AG04449 (cell line): ENCODE measurements at places on chromosomes 7 and 10.

- DNase-seq = no peak
Observed at GRCh38 chr10:124878457-124878739, 63.5 kb upstream of the ZRANB1 start.

DNA sequence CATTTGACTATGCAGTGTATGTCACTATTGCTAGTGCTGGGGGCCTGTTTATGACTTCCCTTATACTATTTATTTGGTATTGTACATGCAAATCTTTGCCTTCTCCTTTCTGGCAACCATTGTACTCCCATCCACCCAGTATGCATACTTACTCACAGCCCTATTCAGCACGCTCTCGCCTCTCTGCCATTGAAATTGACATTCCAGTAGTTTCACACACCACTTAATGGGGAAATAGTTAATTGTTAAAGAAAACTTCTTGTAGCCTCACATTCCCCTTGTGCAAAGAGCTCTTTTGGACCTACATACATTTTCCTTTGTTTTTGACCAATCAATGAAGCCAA lies 9.9 kb downstream of the CLDN12 start:
- DNase-seq = no peak

GRCh38 chr7:122055073-122055472 lies 89.0 kb downstream of the AASS start:
- no peak for DNase-seq

DNA sequence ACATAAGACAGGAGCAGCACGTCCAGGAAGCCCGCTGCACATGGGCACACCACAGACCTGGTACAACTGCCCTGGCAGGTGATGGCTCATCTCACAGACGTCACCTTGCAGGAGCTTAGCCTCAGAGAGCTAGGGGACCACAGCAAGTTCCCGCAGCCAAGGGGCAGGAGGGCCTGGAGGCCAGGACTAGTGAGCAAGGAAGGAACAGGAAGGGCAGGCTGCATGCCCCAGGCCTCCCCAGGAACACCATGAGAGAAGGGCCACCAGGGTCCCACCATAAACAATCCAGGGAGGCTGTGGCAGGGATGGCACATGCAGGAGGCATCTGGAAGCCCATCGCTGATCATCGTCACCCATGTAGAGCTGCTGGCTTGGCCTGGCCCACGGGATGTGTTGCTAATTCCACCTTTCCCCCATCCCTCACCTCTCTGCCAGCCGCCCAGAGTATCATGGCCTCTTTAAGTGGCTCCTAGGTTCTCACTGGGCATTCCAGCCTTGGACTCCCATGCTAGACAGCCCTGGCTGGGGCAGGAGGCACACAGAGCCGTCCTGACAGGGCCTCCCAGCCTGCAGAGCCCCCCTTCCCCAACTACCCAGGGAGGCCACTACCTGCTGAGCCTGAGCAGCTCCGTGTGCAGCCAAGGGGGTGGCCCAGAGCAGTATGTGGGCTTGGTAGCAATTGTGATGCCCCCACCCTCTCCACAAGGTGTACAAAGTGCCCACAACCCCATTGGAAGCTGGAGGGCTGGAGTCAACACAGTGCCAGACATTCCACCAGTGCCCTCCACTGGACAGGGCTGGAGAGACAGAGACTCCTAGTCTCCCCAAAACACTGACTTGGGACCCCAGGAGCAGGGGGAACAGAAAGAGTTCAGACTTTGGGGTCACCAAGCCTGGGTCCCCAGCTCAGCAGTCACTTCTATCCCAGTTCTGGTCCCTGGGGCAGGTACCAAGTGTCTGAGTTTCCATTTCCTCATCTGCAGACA lies 35.5 kb downstream of the GRID1 start:
- no peak for DNase-seq

DNA sequence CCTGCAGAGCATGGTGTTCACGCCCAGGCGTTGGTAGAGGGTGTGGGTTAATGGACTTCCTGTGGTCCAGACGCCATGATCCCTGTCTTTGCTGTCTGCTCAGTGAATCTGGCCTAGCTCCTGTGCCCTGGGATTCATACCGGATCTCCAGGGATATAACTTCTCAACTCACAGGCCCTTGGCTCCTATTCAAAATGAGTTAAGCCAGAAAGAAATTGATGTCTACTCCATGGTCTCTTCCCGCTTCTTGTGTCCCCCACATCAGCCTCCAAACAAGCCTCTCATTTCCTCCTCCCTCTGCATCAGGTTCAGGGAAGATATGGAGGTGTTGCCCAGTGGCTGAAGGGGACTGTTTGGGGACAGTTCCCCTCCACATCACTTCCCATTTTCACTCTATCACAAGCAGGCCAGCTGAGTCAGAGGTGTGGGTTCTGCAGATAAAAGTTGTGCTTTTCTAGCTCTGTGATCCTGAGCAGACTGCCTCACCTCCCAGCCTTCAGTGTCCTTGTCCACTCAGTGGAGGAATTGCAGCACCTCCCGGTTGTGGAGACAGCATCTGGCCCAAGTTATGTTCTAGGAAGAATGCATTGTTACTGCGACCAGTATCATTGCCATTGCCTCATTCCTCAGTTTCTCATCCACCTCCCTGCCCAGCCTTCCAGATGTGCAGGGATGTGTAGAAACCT lies 22.5 kb downstream of the AKR1E2 start:
- DNase-seq = no peak

DNA sequence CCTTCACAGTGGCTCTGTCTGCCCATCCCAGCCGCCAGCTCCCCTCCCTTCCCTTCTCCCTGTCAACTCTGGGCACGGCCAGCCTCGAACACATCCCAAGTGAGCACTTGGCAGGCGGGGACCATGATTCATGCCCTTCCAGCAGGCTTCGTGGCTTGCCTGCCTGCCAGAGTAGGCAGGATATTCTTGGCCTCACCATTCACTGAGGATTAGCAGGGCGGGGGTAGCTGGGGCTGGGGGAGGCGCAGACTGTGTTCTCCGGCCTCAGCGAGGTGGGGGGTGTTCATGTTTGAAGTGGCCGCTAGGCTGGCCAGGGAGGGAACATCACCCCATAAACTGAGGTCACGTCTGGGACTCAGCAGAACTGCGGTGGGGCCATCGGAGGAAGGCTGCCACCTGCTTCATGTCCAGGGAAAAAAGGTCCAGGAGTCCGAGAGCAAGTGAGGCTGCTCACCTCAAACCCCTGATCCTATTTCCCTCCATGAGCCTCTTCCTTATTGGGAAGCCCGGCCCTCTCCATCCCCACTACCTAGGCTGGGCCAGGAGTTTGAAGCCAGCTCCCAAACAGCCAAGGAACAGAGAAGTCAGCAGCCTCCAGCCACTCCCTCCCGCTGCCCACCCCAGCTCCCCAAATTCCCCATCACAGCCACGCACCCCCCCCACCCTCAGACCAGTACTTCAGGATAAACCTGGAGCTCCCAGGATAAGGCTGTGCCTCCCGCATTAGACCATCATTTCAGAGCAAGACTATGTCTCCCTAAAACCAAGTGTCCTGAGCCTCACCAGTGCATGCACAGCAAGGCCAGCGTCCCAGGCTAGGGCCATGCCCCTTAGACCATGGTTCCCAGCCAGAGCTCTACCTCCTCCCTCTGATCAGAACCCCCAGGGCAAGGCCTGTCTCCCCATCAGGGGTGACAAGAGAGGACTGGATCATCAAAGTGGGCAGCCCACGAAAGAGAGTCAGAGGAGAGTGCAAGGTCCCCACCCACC lies 42.8 kb upstream of the RABGEF1 start:
- no peak for DNase-seq

GRCh38 chr7:85290269-85290668 lies 103.4 kb upstream of the SEMA3D start:
- no peak for DNase-seq

DNA sequence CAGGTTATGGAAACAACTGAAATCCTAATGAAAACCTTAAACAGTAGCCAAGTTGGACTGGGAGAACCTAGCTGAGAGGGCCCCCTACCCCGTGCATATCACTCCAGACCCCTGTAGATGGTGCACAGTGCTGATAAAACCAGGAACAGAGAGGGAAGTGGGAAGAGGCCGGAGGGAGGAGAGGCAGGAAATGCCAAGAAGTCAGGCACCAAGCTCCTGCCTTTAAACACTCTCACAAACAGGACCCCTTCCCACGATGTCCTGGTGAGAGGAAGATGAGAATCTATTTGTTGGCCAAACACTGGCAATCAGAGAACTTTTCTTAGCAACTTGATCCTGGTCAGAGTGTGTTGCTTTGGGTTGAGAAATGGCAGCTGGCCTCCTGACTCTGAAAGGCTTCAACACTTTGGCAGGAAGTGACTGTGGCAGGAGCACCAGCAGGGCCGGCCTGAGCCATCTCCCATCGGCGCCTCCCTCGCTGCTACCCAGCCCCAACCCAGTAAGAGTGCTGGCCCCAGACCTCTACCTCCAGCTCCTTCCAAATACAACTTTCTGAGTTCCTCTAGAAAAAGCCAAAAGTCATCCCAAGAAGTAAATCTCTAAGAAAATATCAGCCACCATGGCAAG lies 39.5 kb downstream of the GSDME start:
- no peak for DNase-seq

DNA sequence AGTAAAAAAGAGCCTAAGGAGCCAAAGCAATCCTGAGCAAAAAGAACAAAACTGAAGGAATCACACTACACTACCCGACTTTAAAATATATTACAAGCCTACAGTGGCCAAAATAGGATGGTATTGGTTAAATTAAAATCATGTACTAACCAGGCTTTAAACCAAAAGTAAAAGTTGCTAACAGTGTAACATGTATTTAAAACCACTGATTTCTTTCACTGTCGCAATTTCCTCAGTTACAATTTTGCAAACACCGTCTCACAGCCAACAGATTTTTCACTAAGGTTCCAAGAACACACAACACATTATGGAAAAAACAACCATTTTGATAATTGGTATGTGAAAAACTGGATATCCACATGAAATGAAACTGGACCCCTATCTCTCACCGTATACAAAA lies 74.0 kb downstream of the JMJD1C start:
- no peak for DNase-seq

DNA sequence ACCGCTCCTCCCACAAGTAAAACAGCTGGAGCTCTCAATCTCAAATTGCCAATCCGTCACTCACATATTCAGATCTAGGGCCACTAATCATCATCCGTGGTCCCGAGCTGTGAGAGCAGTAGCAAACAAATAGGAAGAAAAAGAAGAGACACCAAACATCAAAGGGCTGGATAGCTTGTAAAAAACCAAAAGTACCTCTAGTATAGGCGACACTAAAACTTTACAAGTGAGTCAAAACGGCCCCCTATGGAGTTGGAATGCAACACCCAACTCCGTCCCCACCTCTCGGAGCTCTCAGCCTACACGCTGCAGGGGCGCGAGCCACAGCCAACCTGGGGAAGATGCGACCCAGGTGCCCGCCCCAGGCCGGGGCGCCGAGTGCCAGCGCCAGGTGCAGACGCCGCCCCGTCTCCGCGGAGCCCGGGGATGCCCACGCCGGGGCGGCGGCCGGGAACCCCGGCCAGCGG lies 581 bp downstream of the FAM3C start:
- DNase-seq = no peak

- DNase-seq = no peak
Observed at GRCh38 chr7:90836937-90837336, 240.8 kb downstream of the CDK14 start.

GRCh38 chr7:23369695-23370404 lies 70.7 kb downstream of the MALSU1 start:
- no peak for DNase-seq

- no peak for DNase-seq
Observed at GRCh38 chr10:42753507-42754154, 29.0 kb upstream of the BMS1 start.

DNA sequence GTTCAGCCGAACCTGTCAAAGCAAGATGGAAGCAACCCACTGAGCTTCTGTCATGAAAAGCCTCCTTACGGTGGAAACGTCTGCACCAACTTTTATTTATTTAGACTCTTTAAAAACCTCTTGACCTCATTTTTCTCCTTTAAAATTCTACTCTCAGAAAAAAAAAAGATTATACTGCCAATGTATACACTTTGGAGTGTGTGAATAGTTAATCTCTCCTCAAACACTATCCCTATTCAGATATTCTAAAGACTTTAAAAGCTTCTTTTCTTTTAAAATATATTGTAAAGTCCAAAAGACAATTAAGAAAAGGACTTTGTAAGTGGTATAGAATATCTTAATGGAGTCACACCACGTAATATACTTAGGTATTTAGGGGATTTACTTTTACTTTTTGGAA lies 335.2 kb upstream of the SEMA3D start:
- DNase-seq = no peak

DNA sequence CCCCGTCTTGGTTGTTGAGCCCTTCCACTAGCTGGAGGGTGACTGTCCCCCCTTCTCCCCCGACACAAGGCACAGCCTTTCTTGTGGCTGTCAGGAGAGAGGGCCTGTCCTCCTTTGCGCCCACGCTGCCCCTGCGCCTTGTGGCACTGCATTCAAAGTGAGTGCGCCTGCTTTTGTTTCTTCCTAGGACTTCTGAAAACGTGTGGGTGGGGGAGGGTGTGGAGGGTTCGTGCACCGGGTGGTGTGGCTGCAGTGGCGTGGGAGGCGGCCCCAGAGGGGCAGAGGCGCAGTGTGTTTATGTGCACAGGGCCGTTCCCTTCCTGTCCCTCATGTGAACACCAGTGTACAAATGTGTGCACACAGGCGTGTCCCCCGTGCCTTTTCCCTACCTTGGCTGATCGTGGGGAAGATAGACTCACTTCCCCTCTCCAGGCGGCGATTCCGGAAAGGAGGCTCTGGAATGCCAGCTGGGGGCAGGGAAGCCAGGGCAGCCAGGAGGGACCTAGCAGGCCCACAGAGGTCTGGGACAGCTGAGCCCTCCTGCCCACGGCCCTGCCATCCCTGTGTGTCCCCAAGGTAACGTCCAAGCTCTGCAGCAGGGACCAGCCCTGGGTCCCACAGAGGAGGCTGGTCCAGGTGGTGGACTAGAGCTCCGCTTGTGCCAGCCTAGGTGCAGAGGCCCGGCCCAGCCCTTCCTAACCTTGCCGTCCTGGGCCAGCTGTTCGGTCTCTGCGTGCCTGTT lies 88.8 kb downstream of the LHPP start:
- DNase-seq = no peak

DNA sequence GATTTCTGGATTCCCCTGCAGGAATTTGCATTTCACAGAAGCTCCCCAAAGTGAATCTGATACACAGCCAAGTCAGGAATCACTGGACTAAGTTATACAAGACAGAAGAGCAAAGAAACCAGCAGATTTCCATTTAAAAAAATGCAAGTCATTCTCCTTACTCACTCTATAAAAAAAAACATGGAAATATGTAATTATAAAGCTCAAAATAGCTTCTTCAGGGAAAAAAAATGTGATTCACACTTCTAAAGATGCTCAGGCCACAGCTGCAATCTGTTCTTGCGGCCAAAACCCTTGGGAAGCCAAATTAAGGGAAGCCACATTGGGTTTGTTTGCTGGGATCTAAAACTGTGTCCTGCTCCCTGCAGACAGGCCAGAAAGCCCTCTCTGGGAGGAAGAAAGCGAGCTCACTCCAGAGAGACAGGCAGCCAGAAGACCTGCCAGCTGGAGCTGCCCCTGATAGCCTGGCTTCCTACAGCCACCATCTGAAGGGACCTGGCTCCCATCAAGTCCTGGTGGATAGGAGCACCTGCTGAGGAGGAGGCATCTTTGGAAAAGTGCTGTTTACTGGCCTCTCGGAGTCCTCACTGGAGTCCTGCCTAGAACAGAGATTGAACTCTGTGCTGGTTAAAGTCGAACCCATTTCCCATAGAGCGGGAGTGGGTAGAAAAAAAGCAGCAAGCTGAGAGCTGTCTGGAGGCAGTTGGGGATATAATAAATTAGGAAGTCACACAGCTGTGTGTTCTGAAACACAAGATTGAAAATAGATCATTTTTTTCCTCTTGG lies 359.2 kb upstream of the AOAH start:
- DNase-seq = peak; percentile 45
